ENCODE measurements at places on chromosomes 5 and 9.

- no peak for DNase-seq
Measured at GRCh38 chr5:84287951-84288350, 96.7 kb downstream of the EDIL3 start.

GRCh38 chr9:4464911-4465513 is 25.3 kb upstream of the SLC1A1 start:
- DNase-seq: no peak

DNA sequence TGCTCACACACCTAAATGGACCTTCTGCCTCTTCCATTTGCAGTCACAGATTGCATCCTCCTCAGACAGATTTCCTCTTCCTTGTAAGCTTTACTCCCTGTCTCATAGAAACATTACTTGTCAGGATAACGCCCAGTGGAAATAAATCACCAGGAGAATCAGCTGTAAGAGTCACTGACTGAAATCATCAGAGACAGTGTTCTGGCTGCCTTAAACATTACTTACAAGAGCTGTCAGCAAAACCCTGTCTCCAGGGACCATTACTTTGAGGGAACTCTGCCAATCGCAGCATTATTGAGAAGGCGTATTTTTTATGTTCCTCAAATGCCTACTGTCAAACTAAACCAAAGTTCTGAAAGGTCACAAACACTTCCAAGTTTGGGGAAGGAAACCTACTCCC is 5.9 kb downstream of the DPYSL3 start:
- DNase-seq: no peak

DNA sequence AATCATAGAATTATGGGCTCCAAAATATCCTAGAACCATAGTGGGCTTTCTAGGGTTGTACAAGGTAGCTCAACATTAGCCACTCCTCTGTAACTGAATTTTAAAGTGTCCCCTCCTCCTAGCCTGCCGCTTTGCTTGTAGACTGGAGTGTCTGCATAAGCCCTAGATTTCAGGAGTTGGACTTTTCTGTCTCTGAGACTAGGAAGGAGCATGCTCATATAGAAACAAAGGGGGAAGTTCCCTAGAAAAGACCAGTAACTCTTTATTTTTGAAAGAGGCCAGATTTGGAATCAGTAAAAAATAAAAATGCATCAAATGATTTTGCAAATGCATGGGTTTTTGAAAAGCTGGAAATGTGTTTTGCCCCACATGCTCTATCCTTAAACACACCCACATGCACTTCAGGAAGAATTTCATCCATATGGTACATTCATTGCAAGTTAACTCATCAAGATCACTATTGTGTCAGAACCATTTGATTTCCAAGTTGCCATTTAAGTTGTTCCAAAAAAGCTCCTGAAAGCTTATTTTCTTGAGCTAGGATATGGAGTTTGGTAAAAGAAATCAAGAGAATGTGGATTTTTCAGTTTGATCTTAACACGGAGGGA is 121.0 kb upstream of the NR3C1 start:
- no peak for DNase-seq

DNA sequence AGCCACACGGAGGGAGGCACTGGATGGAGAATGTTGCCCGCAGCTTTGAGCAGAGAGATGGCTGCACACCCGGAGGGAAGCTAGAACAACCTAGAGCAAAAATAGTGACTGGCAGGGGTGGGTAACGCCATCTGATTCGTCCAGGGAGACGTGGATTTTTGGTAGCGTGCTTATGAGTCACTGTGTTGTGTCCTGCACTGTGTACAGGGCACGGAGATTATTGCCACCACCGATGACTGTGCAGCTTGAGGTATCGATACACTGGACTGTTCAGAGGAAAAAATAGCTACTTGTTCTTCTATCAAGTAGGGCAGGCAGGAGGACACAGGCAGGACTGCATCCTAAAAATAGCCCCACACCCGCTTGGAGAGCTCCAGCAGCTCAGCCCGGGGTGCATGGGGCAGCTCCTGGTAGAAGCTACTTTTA is 6.0 kb downstream of the UBE2QL1 start:
- no peak for DNase-seq

Data from stimulated activated CD4-positive, alpha-beta T cell treated with anti-CD3 and anti-CD28 coated beads, Interleukin-4, amount 100 ng/mL, for 1 hour (primary cell).